ENCODE measurements at places on chromosomes 16 and 17.

- DNase-seq, result peak; percentile 81
Measured at GRCh38 chr17:64020056-64020766, at the start of gene ICAM2. Gene ICAM2, minus strand, starts transcription at chr17:64020633. Its CDS starts 13,942 bp downstream, at chr17:64006691.

GRCh38 chr17:57555636-57556175, 189.4 kb downstream of the CCDC182 start:
- DNase-seq, result no peak

DNA sequence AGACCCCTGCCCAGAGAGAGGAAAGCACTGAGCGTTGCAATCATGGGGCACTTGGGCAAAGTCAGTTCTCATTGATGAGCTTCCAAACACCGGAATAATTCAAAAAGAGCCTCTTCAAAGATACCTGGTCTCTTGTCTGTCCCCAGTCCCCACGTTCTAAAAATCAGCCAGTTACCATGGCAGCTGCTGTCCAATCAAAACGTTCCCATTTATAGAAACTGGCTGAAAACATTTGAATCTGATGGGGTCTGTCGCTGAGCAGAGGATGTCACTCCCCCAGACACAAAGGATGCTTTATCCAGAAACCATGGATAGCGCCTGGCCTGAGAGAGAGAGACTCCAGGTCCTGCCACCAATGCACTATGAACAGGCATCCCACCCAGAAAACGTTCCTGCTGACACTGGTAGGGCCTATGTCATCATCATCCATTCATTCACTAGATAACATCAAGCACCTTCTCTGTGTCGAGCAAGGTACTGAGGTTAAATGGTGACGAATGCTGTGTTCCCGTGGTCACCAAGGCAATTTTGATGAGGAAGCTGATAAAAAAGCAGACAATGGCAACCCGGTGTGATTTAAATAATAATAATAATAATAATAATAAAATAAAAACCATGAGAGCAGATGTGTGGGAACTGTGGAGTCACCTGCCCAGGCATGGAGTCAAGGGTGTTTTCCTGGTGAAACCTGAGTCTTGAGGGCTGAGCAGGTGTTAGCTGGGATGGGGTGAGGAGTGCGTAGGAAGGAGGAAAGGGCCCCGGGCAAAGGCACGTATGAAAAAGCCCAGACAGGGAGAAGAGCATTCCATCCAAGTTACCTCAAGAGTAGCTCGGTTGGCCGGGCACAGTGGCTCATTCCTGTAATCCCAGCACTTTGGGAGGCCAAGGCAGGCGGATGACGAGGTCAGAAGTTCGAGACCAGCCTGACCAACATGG, 19.0 kb upstream of the CALB2 start:
- no peak for DNase-seq

DNA sequence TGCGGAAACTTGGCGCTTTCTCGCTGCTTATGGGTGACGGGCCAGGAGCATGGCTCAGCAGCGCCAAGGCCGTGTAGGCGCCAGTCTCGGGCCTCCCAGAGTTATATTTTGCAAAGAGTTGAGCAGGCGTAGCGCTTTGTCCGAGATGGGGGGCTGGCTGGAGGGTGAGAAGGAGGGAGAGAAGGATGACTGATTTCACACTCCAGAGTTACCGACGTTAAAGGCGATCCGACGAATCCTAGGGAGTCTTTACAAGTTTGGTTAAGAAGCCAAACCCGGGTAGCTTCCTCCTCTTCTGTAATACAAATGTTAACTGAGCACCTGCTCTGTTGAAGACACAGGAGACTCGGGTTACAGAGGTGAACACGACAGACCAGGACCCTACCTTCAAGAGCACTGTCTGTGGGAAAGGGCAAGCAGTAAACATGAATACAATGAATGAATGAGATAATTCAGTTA, 782 bp downstream of the POLR2A start:
- DNase-seq, result no peak

GRCh38 chr17:73237714-73238113, 24.0 kb downstream of the CPSF4L start:
- no peak for DNase-seq

DNA sequence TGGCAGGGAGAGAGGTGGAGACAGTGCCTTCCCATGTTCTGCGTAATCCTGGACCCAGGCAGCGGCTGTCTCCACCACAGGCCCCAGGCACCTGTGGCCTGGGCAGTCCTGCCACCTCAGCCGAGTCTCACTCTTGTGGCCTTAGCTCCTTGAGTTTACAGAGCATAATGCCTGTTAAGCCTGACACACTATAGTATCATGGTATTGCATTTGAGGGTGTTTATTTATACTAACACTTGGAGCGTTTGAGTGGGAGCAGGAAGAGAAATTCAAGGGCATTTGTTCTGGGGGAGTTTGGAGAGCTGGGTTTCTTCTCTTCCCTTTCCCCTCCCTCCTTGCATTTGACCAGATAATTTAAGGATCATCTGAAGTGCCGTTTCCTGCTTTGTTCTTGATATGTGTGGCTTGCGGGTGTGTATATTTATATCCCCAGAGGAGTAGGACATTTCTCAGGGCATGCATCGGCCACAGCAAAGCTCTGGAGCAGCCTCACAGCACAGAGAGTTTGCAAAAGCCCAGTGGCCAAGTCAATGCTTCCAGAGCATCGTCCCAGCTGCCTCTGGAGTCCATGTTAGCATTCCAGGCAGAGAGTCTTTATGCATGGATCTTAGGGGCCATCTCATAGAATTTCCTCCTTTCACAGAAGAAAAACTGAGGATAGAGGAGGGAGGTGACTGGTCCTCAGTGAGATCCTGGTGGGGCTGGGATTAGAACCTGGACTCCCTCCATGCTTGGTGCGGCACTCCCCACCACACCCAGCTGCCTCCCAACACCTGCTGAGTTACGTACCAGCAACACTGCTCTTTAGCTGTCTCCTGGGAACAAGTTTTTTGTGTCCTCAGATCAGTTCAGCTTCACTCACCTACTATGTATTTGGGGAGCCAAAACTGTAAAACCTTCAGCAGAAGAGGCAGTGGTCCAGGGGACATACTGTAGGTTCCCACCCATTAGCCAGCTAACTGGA, 222.8 kb downstream of the CCDC182 start:
- no peak for DNase-seq

- no peak for DNase-seq
Measured at GRCh38 chr17:40265337-40265736, 22.3 kb upstream of the CDC6 start.

DNA sequence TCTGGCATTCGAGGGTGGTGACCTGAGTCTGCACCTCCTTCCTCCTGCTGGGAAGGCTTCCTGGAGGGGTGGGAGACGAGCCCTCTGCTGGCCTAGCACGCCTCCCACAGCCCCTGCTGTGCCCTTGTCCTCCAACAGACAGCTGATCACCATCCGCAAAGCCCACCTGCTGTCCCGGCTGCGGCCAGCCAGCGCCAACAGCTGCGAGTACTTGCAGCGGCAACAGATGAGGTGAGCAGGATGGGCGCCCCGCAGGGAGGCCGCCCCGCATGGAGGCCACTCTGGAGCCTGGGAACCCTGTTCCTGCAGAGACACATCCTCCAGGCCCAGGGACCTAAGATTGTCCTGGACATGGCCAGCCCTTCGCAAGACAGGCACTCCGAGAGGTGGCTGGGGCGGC, 21.6 kb downstream of the UBALD1 start:
- DNase-seq, result no peak

DNA sequence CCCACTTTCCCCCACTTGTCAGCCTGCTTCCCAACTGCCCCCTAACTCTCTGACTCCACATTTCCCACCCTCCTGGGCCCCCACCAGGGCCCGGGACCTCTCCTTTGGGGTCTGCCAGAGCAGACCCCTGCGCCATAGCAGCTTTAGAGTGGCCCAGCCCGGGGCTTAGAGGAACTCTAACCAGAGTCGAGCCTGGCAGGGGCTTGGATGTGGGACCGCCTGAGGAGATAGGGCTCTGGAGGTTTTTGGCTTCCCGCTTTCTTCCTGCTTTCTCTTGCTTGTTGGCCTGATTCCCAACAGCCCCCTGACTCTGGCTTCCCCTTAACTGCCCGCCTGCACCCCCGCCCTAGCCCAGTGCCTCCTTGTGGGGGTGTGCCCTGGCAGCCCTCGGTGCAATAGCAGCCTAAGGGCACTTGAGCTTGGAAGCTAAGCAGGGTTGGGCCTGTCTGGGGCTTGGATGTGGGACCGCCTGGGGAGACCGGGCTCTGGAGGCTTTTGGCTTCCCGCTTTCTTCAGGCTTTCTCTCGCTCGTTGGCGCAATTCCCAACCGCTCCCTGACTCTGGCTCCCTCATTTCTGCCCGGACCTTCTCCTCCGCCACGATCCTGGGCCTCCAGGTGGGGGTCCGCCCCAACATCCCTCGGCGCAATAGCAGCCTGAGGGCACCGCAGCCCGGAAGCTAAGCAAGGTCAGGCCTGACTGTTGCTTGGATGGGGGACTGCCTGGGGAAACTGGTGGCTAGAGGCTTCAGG, 2292.0 kb downstream of the TP53TG3F start:
- DNase-seq, result no peak

- DNase-seq, result no peak
Measured at GRCh38 chr16:84356591-84357116, 11.7 kb upstream of the ATP2C2 start.

- no peak for DNase-seq
Measured at GRCh38 chr17:9684955-9685621, 39.8 kb downstream of the USP43 start.

GRCh38 chr17:37818689-37819088, 73.8 kb upstream of the HNF1B start:
- DNase-seq, result no peak

DNA sequence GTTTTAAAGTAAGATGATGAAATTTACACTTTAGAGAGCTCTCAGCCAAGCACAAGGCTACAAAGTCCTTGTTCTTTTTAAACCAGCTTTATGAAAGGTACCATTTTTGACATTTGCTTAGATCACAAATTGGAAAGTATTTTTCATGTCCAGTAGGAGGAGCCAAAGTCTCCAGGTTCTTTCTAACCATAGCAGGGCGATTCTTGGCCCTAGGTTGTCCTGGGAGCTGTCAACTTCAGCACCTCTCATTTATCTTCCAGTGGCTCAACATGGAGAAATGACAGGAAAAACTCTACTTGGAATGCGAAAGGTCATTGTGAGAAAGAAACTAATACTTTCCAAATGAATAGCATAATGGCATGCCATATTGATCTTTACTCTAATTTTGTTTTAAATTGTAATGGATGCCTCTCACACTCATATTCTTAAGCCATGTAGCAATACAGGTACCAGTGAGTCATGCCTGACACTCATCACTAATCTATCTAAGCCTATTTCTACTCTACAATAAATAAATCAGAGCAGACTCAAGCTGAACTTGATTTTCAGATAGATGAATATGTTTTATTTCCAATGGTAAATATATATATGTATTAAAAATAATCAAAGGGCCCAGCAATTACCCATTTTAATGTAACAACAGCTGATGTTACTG, 919.1 kb upstream of the EEF2KMT start:
- no peak for DNase-seq

GRCh38 chr16:7482596-7483290, 150.1 kb downstream of the RBFOX1 start:
- DNase-seq, result no peak

GRCh38 chr17:32382526-32383223, 32.7 kb downstream of the ZNF207 start:
- DNase-seq, result no peak

DNA sequence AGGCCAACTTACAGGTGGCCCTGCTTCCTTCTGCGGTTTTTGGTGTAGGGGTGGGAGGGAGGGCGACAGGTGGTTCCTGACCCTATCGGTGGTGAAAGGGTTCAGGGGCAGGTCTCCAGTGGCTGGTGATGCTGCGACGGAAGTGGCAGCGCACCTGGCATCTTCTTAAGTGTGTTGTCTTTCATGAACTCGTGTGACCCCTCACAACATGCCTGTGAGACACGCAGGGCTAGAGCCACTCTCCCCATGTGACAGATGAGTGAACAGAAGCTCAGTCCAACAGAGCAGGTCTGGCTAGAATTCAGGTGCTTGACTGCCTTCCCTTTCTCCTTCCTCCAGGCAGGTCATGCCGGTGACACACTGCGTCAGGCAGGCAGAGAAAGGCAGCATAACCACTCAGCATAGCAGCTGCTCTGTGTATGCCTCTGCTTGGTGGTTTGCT, 8.0 kb downstream of the TNFAIP1 start:
- DNase-seq, result no peak

DNA sequence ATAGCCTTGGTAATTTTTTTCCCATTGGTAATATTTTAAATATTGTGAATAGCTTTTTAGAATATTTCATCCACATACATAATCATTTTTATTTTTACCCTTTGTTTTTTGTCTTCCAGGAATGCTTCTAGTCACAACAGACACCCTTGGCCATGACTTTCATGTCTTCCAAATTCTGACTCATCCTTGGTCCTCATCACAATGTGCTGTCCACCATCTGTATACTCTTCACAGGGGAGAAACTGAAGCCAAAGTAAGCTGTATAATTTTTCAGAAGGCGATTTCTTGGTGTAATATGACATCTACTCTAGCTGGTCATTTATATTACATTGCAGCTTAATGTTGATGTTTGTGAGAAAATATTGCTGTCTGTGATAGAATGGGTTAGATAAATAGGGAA, 269.4 kb downstream of the BCAS3 start:
- DNase-seq, result no peak

DNA sequence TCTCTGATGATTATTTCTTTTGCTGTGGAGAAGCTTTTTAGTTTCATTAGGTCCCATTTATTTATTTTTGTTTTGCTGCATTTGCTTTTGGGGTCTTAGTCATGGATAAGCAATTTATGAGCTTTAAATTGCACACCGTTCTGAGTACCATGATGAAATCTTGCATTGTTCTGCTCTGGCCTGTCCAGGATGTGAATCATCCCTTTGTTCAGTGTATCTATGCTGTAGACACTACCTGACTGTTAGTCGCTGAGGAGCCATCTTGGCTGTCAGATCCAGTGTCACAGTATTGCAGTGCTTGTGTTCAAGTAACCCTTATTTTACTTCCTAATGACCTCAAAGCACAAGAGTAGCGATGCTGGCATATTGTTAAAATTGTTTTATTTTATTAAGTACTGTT, 218.0 kb upstream of the CNTNAP4 start:
- DNase-seq, result no peak

DNA sequence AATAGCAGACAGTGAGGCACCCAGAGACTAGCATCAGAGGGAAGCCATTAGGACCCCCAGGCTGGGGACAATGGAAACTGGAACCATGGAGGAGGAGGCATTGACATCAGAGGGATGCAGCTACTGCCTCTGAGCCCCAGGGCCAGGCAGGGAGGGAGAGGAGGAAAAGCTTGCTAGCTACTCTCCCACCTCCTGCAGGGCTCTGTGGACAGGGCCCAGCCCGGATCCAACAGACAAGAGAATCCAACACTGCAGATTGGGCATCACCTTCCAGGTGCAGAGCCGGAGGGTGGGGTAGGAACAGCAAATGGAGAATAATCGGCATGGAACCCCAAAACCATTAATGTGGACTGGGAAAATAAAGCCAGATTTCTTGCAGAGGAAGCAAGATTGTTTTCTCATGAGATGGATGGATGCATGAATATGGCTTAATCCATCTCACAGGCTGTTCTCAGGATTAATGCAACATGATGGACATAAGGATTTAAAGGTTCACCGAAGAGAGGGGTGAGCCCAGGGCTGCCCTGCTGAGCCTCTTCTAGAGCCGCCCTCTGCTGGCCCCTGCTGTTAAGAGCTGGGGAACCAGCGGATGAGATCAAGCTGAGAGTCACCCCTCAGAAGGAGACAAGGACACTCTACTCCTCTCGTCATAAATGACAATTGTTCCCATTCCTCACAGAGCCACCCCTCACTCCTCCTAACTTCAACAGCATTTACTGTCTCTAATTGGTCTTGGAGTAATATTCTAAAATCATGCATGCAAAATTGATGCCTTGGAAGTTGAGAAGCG, 48.8 kb downstream of the DNAH3 start:
- no peak for DNase-seq

GRCh38 chr16:90083139-90083538, 6.0 kb upstream of the PRDM7 start:
- DNase-seq, result no peak
